Right ventricle myocardium inferior (tissue), 1 donor: ENCODE measurements at places on chromosomes 12 and 14. TPM values are rescaled to one million over a fixed set of nuclear protein-coding genes. Genes with fewer than 3 reads are reported as not detected.

GRCh38 chr12:76633415-76633814 is 73.8 kb upstream of the OSBPL8 start:
- no peak for DNase-seq

GRCh38 chr14:21093018-21093417 is 5.4 kb downstream of the ZNF219 start:
- no peak for DNase-seq

GRCh38 chr14:91387169-91387835 is 30.3 kb downstream of the CCDC88C start:
- DNase-seq: no peak

The MDGA2 gene
- not detected for total RNA-seq

DNA sequence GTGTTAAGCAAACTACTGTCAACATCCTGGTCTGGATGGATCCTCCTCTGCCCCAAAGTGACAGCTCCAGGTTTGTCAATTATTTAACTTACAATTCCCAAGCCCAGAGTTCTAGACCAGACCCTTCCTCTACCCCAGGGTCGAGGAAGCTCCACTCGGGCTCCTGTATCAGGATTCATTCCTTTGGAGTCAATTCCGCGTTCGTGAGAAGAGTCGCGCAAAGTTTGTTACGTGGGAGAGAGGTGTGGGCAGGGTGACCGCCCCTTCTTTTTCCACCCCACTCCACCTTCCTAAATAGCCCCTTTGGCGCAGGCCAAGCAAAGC is 479 bp downstream of the SEL1L start:
- DNase-seq: no peak

GRCh38 chr14:22099942-22100763 is 426.5 kb upstream of the OR4E1 start:
- DNase-seq: peak; percentile 72

- DNase-seq: no peak
Observed at GRCh38 chr12:106082216-106083175, 56.3 kb downstream of the NUAK1 start.

The OTX2 gene
- total RNA-seq: not detected

The SYNDIG1L gene
- total RNA-seq: not detected
